ENCODE measurements at places on chromosomes 1 and 21.

GRCh38 chr1:53406551-53407235, 52.5 kb upstream of the DMRTB1 start:
- DNase-seq: no peak

- DNase-seq: no peak
These were observed 35.9 kb upstream of the TMEM52 start for GRCh38 chr1:1954831-1955441.

- no peak for DNase-seq
These were observed 5.5 kb upstream of the RNF11 start for GRCh38 chr1:51230501-51231078.

GRCh38 chr21:41160036-41160435, 7.9 kb upstream of the BACE2 start:
- no peak for DNase-seq

GRCh38 chr1:211581526-211581925, 2.6 kb upstream of the SLC30A1 start:
- DNase-seq: no peak

- no peak for DNase-seq
These were observed 16.4 kb downstream of the ETS2 start for GRCh38 chr21:38821959-38822682.

- no peak for DNase-seq
These were observed 20.9 kb downstream of the SKI start for GRCh38 chr1:2248854-2249558.

DNA sequence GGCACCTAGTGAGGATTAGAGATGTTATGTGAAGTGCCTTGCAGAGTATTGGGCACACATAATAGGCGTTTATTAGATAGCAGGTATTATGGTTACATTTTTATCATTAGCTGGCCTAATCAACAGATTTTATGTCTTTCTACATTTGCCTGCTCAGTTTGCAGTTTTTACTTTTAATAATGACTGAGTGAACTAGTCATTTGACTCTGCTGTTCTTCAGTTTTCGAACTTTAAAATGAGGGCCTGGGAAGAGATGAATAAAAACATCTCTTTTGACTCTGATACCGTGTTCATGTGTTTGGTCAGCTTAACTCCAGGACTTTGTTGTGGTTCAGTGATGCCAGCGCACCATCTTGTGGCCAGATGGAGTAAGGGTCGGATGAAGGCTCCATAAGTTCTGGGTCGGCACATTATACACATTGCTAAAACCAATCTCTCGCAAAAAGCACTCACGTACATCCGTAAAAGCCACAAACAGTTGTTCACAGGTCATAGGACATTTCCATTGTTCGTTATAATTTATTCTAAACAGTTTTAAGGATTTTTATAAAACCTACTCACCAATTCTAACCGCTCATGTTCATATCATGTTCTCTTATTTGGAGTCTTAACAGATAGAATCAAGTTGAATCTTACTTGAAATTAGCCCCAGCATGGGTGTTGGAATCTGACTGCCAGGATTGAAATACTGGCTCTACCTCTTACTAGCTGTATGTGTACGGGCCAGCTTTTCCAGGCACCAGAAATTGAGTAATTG, 78.4 kb upstream of the GPR88 start:
- DNase-seq: peak; percentile 69

DNA sequence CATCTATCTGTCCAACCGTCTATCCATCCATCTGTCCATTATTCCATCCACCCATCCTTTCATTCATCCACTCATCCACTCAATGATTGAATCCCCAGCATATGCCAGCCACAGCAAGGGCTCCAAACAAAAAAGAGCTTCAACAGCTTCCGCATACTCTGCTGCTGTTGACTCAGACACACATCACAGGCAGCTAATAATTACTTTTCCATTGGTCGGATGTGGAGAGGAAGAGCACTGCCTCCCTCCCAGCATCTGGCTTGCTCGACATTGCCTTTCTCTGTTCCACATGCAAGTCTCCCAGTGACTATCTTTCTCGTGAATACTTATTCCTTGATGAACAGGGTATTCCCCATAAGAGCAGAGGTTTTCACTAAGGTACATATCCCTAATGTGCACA, 176.5 kb downstream of the HIVEP3 start:
- DNase-seq: no peak

- DNase-seq: no peak
These were observed 51.3 kb downstream of the CAPN9 start for GRCh38 chr1:230798491-230798890.

GRCh38 chr1:230149751-230150584, 82.9 kb downstream of the GALNT2 start:
- DNase-seq: no peak

DNA sequence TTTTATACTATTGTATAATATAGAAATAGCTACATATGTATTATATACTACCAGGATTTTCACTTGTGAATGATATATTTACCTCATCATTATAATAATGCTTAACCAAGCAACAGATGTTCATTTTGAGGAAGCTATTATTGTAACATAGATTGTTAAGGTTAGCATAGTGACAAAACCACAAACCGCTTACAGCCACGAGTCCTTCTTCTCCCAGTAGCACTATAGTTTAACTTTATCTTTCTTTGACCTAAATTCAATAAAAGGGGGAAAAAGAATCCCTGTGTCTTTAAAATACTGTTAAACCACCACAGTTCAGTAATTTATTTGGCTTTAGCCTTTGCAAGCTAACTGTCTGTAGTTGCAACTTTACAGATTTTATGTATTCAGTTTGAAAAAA, 1039.4 kb upstream of the B3GALT2 start:
- no peak for DNase-seq

- peak; percentile 25 for DNase-seq
These were observed 16.6 kb upstream of the ZSCAN20 start for GRCh38 chr1:33455539-33456501.

- no peak for DNase-seq
These were observed 4.7 kb downstream of the HES2 start for GRCh38 chr1:6414881-6415626.

GRCh38 chr21:38768471-38769063, 37.2 kb upstream of the ETS2 start:
- peak; percentile 74 for DNase-seq

DNA sequence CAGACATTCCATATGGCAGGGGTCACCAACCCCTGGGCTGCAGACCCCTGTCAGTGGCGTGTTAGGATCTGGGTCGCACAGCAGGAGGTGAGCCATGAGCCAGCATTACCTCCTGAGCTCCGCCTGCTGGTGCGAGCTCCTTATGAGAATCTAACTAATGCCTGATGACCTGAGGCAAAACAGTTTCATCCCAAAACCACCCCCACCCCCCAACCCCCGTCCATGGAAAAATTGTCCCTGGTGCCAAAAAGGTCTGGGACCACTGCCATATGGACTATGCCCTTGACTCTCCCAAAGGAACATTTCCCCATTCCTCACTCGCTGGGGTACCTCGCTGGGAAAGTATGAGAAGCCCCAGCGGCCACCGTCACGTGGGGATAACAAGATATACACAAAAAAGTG, 6.4 kb upstream of the CPT2 start:
- DNase-seq: no peak

DNA sequence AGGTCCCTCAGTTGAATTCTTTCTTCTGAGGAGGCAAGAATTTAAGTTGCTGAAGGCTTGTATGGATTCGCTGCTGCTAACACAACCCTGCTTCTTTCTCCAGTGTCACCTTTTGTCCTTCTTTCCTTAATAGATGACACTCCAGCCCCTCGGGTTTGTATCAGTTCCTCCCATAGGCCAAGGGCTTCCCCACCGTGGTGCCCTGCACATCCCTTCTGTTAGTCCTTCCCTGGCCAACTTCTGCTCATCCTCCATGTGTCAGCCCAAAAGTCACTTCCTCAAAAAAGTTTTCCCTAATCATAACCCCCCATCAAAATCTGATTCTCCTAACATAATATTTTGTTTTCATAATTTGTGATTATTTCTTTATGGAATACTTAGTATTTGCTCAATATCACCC, 190.4 kb downstream of the RHOU start:
- DNase-seq: no peak

DNA sequence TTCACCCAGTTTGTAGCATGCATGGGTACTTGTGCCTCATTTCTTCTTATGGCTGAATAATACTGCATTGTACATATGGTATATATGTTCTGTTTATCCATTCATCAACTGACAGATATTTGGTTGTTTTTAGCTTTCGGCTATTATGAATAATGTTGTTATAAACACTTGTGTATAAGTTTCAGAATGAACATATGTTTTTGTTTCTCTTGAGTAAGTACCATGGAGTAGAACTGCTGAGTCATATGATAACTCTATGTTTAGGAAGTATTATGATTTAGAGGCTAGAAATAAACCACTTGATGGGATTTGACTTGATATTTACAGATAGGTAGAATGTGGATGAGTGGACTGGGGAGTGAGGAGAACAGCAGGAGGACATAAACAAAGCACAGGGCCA, 48.6 kb downstream of the WNT2B start:
- no peak for DNase-seq

DNA sequence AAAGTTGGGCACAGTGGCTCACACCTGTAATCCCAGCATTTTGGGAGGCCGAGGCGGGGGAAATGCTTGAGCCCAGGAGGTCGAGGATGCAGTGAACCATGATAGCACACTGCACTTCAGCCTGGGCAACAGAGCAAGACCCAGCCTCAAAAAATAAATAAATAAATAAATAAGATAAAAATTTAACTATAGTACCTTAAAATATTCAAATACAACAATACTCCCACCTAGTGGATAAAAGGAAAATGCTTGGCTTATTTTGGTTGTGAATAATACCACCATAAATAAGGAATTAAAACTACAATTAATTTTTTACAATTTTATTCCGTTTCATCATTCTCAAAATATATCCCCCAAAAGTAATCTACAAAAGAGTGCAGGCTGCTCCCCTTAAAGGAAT, 8.1 kb downstream of the PSMG1 start:
- no peak for DNase-seq

- no peak for DNase-seq
These were observed 66.7 kb downstream of the LBR start for GRCh38 chr1:225361176-225361575.

DNA sequence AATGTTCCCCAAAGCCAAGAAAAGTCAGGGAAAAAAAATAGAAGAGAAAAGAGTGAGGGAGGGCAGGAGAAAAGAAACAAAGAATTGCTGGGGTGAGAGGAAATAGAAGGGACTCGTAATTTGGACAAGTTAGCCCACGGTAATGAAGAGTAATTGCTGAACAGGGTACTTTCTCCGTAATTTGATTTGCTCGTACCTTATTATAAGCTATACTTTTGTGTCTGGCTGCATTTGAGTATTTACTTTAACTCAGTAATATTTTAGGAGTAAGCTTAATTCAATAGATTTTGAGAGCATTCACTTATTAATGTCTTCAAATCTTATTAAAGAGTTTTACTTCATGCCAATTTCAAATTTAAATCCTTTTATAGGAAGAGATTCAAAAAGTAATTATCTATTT, 527.5 kb downstream of the COL11A1 start:
- DNase-seq: no peak
